ENCODE measurements at places on chromosomes 5 and 9. TPM values are rescaled to one million over a fixed set of nuclear protein-coding genes. Genes with fewer than 3 reads are reported as not detected.
A peak's percentile ranks its signal among the peaks of the same experiment; 100 is the strongest.

DNA sequence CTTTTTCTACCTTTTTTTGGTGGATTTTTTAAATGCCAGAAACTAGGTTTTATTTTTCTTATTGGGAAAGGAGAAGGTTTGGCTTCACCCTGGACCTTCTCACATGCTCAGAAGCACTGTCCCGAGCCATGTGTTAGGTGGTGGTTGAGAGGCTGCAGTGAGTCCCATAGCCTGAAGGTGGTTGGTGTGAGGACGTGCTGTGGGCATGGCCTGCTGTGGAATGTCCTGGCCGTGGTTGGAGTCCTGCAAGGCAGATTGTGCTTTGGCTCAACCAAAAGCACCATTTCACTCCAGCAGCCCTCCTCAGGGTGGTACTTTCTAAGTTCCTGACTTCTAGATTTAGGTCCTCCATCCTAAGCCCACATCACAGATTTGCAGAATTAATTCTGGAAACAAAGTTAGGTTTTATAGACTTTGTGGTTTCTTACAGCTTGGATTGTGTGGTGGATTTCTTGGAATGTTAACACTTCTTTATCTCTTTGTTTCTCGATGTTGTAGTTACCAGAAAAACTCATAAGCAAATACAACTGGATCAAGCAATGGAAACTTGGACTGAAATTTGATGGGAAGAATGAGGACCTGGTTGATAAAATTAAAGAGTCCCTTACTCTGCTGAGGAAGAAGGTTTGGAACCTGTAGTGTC lies 22.6 kb downstream of the OTULIN start:
- H3K36me3 ChIP-seq, result peaks cover 33% of the 10 kb centered on the region
- H3K4me1 ChIP-seq, result peaks cover 16% of the 10 kb centered on the region
- no peak overlapping the region for H3K4me3 ChIP-seq
- peak overlapping the region; percentile 43 for H3K27ac ChIP-seq
- DNase-seq, result peak; percentile 39
- no peaks in the 10 kb centered on the region for H3K27me3 ChIP-seq

- H3K27ac ChIP-seq, result no peak overlapping the region
- H3K27me3 ChIP-seq, result peaks cover 13% of the 10 kb centered on the region
- no peak overlapping the region for H3K4me3 ChIP-seq
Measured at GRCh38 chr5:31720004-31720403, 81.1 kb downstream of the PDZD2 start.

SPATA31A3 gene
- not detected for total RNA-seq

- H3K4me3 ChIP-seq, result no peak overlapping the region
- DNase-seq, result no peak
- no peaks in the 10 kb centered on the region for H3K36me3 ChIP-seq
- no peak overlapping the region for H3K27ac ChIP-seq
- H3K27me3 ChIP-seq, result peaks cover 5% of the 10 kb centered on the region
Measured at GRCh38 chr5:56317923-56318561, 84.9 kb upstream of the ANKRD55 start.

DNA sequence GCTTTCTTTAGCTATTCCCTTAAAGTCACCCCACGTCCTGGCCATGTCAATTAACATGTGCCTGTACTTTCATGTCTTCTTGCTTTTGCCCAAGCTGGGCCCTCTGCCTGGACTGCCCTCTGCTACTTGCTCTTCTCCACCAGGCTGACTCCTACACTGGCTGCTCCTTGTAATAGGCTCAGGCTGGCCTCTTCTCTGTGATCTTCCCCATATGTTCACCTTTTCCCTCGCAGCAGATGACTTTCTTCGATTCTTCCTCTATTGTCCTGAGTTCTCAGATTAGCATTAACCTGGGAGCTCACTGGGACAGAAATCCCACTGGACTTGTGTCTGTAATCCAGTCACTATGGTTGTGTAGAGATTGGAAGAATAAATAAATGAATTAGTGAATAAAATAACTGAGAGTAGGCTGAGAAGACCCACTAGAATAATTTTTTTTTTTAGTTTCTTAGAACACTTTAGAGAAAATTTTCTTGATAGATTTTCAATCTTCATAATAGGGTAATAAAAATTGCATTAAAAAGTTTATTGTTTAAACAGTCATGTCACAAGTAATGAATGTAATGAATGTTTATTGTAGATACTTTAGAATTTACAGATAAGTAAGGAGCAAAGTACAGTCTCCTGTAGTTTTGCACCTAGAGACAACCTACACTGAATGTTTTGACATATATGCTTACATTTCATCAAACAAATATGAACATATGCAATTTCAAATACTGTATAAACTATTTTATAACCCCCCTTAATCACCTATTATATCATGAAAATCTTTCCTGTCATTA lies 47.4 kb upstream of the TNFSF15 start:
- H3K27ac ChIP-seq, result no peak overlapping the region
- H3K27me3 ChIP-seq, result peaks cover 1% of the 10 kb centered on the region
- no peak overlapping the region for H3K4me3 ChIP-seq
- no peak for DNase-seq

DNA sequence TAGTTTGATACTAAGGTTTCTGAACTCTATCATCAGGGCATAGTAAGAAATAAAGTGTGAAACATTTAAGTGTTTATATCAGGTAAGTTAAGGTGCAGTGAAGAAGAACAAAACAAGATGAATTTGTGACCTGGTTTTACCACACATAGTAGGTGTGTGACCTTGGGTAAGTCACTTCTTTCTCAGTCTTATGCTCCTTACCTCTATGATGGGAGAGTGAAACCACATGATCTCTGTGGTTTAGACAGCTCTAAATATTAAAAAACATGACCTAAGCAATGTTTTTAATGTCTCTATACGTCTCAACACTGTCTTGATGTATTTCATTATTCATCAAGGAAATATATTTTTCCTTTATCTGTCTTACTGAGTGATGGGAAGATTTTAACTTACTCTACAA lies 629.6 kb upstream of the DMAC1 start:
- H3K4me3 ChIP-seq, result no peak overlapping the region
- no peak for DNase-seq
- no peaks in the 10 kb centered on the region for H3K4me1 ChIP-seq
- H3K27me3 ChIP-seq, result no peaks in the 10 kb centered on the region

- no peak overlapping the region for H3K4me3 ChIP-seq
- no peaks in the 10 kb centered on the region for H3K36me3 ChIP-seq
- peaks cover 5% of the 10 kb centered on the region for H3K27me3 ChIP-seq
Measured at GRCh38 chr9:121672986-121673385, 21.6 kb downstream of the DAB2IP start.

GRCh38 chr9:132268725-132269352 lies 85.9 kb downstream of the SETX start:
- H3K4me1 ChIP-seq, result peaks cover 6% of the 10 kb centered on the region
- H3K36me3 ChIP-seq, result peaks cover 5% of the 10 kb centered on the region
- H3K27ac ChIP-seq, result peak overlapping the region; percentile 46
- peaks cover 4% of the 10 kb centered on the region for H3K27me3 ChIP-seq

DNA sequence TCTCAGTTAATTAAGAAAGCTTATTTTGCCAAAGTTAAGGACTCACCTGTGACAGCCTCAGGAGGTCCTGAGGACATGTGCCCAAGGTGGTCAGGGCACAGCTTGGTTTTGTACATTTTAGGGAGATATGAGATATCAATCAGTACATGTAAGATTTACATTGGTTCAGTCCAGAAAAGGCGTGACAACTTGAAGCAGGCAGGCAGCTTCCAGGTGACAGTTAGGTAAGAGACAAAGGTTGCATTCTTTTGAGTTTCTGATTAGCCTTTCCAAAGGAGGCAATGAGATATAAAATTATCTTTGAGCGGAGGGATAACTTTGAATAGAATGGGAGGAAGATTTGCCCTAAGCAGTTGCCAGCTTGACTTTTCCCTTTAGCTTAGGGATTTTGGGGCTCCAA lies 47.8 kb downstream of the SLC1A1 start:
- peaks cover 7% of the 10 kb centered on the region for H3K27me3 ChIP-seq
- H3K27ac ChIP-seq, result no peak overlapping the region
- DNase-seq, result no peak
- H3K36me3 ChIP-seq, result no peaks in the 10 kb centered on the region

DNA sequence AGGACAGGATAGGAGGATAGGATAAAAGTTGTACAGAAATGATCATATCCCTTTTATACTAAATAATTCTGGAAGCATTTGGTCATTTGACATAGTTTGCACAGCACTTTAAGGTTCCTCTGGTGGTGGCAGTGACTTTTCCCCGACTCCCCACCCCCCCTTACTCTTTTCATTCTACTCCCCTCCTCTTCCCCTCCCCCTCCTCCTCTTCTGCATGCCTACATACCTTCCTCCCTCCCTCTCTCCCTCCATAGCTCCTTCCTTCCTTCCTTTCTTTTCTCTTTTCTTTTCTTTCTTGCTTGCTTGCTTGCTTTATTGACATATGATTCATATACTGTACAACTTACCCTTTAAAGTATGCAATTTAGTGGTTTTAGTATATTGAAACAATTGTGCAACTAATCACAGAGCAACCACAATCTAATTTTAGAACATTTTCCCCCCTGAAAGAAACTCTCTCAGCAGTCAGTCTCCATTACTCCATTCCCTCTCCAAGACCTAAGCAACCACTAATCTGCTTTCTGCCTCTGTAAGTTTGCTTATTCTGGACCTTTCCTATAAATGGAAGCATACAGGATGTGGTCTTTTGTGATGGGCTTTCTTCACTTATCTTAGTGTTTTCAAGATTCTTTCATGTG lies 159.0 kb downstream of the HACD4 start:
- peak; percentile 83 for DNase-seq
- no peaks in the 10 kb centered on the region for H3K27me3 ChIP-seq
- H3K36me3 ChIP-seq, result peaks cover 10% of the 10 kb centered on the region
- H3K4me1 ChIP-seq, result peaks cover 27% of the 10 kb centered on the region

OR13C2 gene
- not detected for total RNA-seq

DNA sequence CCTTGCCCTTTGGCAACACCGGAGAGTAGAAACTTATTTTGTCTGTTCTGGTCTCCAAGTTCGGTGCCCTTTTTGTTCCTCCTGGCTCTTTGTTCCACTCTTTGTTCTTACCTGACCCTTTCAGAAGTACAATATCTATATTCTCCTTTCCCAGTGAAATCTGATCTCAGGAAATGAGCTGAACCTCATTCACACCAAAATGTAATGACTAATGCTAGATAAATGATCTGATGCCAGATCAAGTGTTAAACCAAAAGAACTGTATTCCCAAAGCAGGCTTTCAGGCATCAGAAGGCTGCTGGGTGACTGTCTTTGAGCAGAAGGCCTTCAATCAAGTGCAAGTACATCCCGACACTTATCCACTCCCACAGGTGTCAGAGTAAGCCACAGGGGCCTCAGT lies 156.4 kb downstream of the SPOCK1 start:
- peaks cover 27% of the 10 kb centered on the region for H3K4me1 ChIP-seq
- no peaks in the 10 kb centered on the region for H3K36me3 ChIP-seq
- H3K27ac ChIP-seq, result no peak overlapping the region
- H3K27me3 ChIP-seq, result peaks cover 2% of the 10 kb centered on the region

DNA sequence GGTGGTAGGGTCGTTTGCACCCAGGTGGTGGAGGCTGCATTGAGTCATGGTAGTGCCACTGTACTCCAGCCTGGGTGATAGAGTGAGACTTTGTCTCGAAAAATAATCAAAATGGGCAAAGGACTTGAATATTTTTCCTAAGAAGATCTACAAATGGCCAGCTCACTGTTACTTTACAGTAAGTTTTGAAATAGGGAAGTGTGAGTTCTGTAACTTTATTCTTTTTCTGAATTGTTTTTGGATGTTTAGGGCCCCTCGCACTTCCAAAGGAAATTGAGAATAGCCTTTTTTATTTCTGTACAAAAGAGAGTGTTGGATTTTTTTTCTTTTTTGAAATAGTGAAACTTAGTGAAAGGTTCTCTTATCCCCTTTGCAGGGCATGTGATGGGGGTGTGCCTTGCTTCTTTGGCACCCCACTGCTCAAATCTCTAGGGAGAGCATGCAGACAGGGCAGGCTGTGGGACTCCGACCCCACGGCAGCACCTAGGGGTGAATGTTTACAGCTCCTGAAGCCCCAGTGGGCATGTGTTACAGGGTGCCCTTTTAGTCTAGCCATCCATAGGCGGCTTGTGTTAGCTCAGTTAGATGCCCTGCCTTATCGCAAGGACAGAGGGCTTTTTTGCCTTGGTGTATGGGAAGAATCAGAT lies 33.3 kb downstream of the GPBP1 start:
- DNase-seq, result no peak
- no peak overlapping the region for H3K27ac ChIP-seq
- no peaks in the 10 kb centered on the region for H3K27me3 ChIP-seq

DNA sequence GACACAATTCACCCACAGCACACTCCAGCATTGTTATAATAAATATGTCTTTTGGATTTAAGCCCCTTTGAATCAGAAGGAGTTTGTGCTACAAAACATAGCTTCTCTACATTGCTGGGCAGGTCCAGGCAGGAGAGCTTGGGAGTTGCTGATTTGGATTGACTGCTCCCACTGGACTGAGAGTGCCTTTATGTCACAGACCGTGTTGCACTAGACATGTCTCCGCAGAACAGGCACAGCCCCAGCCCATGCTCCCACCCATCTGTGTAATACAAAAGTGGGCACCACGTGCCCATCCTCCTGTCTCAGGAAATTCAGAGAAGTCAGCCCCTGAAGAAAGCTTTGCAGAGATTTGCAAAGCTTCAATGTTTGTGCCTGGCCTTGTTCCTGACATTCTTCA lies 117.1 kb downstream of the MED10 start:
- H3K27me3 ChIP-seq, result peaks cover 2% of the 10 kb centered on the region
- no peak overlapping the region for H3K27ac ChIP-seq
- H3K36me3 ChIP-seq, result peaks cover 7% of the 10 kb centered on the region
- no peaks in the 10 kb centered on the region for H3K4me1 ChIP-seq
- no peak overlapping the region for H3K4me3 ChIP-seq

OTP gene
- not detected for total RNA-seq

DNA sequence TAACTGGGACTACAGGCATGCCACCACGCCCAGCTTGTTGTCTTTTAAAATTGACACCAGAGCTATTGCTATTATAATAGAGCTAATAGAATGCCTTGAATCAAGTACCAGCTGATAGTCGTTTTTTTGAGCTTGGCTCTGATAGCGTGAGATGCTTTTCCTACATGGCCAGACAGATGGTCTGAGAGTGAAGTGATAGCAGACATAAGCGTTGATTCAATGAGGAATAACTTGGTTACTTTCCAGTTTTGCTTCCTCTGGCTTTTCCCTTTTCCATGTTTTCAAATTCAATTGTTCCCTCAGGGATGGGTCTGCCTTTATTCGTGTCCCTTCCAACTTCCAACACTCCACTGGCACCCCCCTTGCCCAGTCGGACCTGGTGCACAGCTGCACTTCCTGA lies 15.4 kb downstream of the AGXT2 start:
- no peaks in the 10 kb centered on the region for H3K27me3 ChIP-seq
- H3K27ac ChIP-seq, result no peak overlapping the region
- H3K4me1 ChIP-seq, result peaks cover 42% of the 10 kb centered on the region
- DNase-seq, result no peak
- no peaks in the 10 kb centered on the region for H3K36me3 ChIP-seq

GRCh38 chr5:137328991-137329390 lies 170.1 kb downstream of the SPOCK1 start:
- H3K4me3 ChIP-seq, result no peak overlapping the region
- peaks cover 8% of the 10 kb centered on the region for H3K4me1 ChIP-seq
- no peaks in the 10 kb centered on the region for H3K36me3 ChIP-seq
- DNase-seq, result no peak
- H3K27ac ChIP-seq, result no peak overlapping the region
- H3K27me3 ChIP-seq, result no peaks in the 10 kb centered on the region

REEP2 gene
- total RNA-seq, result 33.9 TPM

GRCh38 chr5:173812811-173813550 lies 75.2 kb upstream of the CPEB4 start:
- H3K27ac ChIP-seq, result no peak overlapping the region
- no peak overlapping the region for H3K4me3 ChIP-seq
- peak; percentile 47 for DNase-seq

- DNase-seq, result peak; percentile 64
- H3K36me3 ChIP-seq, result no peaks in the 10 kb centered on the region
- no peak overlapping the region for H3K4me3 ChIP-seq
- no peak overlapping the region for H3K27ac ChIP-seq
Measured at GRCh38 chr5:127705120-127705892, 2.1 kb downstream of the CCDC192 start.
